Glutamatergic neuron (in vitro differentiated cells): ENCODE measurements at places on chromosomes 13 and 19. TPM values are rescaled to one million over a fixed set of nuclear protein-coding genes. Genes with fewer than 3 reads are reported as not detected.

- H3K4me1 ChIP-seq: no peaks in the 10 kb centered on the region
- no peak for DNase-seq
- no peaks in the 10 kb centered on the region for H3K27me3 ChIP-seq
- H3K36me3 ChIP-seq: no peaks in the 10 kb centered on the region
Measured at GRCh38 chr13:39210961-39211534, 172.8 kb downstream of the NHLRC3 start.

GRCh38 chr13:111449041-111449440, 128.6 kb downstream of the TEX29 start:
- no peak overlapping the region for H3K27ac ChIP-seq
- no peak for DNase-seq
- H3K4me1 ChIP-seq: no peaks in the 10 kb centered on the region
- peaks cover 15% of the 10 kb centered on the region for H3K36me3 ChIP-seq

MISP gene
- total RNA-seq: 1.1 TPM

RNASEH2B gene
- total RNA-seq: 10.4 TPM
